Type B pancreatic cell (in vitro differentiated cells): ENCODE measurements at places on chromosomes 6 and 20. TPM values are rescaled to one million over a fixed set of nuclear protein-coding genes. Genes with fewer than 3 reads are reported as not detected.

- no peak for DNase-seq
Measured at GRCh38 chr20:23096097-23096496, 10.0 kb upstream of the CD93 start.

DNA sequence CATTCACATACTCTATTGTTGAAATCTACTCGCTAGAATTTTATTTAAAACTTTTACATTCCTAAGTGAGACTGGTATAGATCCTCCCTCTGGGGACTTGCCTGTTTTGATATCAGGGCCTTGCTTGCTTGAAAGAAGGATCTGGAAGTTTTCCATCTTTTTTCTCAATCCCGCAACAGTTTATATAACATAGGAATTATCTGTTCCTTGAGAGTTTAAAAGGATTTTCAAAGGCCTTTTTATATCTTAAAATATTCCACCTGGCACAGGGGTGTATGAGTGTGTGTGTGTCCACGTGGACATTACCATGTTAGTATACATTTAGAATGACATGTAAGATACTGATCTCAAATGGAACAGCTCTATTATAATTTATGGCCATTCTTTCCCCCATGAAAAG is 96.3 kb downstream of the TRERF1 start:
- DNase-seq = no peak

- DNase-seq = no peak
Measured at GRCh38 chr20:13418263-13419229, 197.5 kb downstream of the ISM1 start.

- peak; percentile 44 for DNase-seq
Measured at GRCh38 chr6:169858293-169858934, 107.0 kb downstream of the ERMARD start.

- DNase-seq = no peak
Measured at GRCh38 chr6:78615430-78615904, 251.9 kb upstream of the IRAK1BP1 start.

- no peak for DNase-seq
Measured at GRCh38 chr6:122098201-122098678, 301.2 kb upstream of the HSF2 start.

GRCh38 chr6:72622094-72622940 is 453 bp downstream of the KCNQ5 start:
- no peak for DNase-seq

DNA sequence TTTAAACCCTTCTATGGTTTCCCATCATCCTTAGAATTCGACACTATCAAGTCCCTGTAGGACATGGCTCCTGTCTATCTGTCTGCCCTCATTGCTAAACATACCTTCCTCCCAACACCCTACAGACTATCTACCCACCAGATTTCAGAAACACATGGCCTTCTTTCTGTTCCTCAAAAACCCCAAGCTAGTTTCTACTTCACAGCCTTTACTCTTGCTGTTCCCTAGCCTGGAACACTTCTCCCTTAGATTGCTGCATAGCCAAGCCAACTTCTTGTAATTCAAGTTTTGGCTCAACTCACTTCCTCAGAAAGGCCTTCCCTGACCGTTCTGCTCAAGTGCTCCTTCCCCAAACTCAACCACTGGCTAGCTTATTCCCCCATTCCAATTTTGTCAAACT is 156.2 kb downstream of the BTBD9 start:
- DNase-seq = no peak

GRCh38 chr6:89022798-89023197 is 57.8 kb upstream of the PNRC1 start:
- DNase-seq = no peak

GRCh38 chr20:45416917-45417316 is 976 bp downstream of the PIGT start:
- DNase-seq = peak; percentile 6

DNA sequence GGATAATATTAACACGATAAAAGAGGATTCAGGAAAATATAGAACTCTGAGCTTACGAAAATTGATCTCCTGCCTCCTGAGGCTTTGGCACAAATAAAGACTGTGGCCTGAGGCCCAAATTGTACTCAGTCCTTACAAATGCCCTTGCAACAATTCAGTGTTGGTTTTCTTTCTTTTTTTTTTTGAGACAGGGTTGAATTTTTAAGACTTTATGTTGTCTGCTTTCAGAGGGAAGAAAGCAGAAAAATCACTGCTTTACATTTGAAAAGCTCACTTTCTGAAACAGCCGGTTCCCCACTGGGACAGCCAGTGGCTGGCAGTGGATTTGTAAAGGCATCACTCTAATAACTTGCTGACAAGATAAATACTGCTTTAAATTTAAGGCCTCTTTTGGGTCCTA is 290.5 kb downstream of the SLC35F1 start:
- DNase-seq = no peak

- no peak for DNase-seq
Measured at GRCh38 chr6:156021746-156022396, 566.2 kb upstream of the NOX3 start.

GRCh38 chr6:137415834-137416190 is 78.4 kb downstream of the OLIG3 start:
- DNase-seq = no peak

DNA sequence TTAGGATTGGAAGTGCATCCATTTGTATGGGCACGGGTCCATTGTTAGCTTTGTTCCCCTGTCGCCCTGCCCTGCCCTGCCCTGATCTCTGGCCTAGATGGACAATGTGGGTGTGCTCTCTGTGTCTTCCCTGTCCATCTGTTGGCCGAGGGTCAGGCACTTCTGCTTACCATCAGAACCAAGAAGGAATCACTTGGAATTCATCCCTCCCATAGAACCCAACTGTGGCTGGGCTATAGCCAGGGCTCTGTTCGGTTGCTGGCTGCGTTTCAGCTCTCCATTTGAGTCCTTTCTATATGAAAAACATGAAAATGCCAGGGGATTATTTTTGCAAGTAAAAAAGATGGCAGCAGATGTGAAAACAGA is 26.6 kb upstream of the TULP4 start:
- no peak for DNase-seq

GRCh38 chr20:20971810-20972209 is 134.3 kb downstream of the LINC00237 start:
- DNase-seq = no peak

DNA sequence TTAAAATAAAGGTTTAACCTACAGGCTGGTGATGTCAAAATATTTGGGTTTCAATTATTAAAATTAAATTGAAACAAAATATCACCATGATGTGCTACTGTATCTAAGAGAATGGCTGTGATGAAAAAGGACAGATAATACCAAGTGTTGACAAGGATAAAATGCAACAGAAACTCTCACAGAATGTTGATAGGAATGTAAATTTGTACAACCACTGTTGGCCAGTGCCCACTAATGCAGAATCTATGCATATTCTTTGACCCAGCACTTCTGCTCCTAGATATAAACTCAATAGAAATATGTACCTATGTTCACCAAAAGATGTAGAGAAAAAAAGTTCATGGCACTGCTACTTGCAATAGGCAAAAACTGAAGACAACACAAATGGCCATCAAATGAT is 41.1 kb upstream of the BTBD3 start:
- DNase-seq = no peak

GRCh38 chr6:12081771-12082170 is 69.7 kb downstream of the HIVEP1 start:
- no peak for DNase-seq

GRCh38 chr20:48531505-48531904 is 296.3 kb downstream of the PREX1 start:
- no peak for DNase-seq

GRCh38 chr20:9363673-9364072 is 150.7 kb upstream of the LAMP5 start:
- no peak for DNase-seq

DNA sequence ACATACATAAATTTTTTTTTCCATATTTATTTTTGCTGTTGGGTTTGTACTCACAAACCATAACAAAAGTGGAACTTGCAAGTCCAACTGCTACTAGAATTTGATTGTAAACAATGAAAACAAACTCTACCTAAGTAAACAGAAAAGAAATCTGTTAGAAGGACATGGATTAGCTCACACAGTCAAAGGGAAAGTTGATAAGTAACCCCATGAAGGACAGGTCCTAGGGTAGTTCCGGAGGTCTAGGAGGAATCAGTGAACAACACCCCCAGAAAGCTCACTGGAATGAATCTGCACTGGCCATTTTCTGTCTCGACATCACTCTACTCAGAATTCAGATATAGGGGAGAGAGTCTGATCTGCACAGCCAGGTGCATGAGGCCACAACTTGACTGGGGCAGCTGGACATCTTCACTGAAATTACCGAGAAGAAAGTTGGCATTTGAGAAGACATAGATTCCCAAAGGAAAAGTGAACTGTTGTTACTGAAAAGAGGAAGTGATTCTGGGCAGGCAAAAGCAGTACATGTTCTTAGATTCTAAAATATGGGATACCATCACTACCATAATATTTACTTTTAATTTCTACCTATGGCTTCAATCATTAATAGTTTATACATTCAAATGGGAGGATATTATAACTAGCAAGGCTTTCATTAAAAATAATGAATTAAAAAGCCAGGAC is 76.4 kb downstream of the HMGN3 start:
- no peak for DNase-seq

- no peak for DNase-seq
Measured at GRCh38 chr20:43680981-43681380, 14.1 kb downstream of the MYBL2 start.

DNA sequence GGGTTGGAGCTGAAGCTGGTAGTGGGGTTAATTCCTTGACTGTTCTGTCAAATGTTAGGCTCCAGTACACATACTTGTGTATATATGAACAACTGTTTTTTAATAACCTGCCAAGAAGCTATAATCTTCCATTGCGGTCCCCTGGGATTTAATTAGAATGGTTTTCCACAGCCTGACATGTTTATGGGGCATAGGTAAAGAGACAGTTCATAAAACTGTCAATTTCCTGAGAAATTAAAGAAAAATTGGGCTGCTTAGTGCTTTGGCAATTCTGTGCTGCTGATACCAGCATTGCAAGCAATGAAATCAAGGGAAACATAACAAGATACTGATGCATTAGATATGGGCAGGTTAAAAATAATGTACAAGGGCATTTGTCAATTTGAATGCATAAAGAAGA is 314.1 kb upstream of the SLC35B3 start:
- no peak for DNase-seq

- DNase-seq = no peak
Measured at GRCh38 chr20:4242376-4242775, 227.0 kb upstream of the RNF24 start.

DNA sequence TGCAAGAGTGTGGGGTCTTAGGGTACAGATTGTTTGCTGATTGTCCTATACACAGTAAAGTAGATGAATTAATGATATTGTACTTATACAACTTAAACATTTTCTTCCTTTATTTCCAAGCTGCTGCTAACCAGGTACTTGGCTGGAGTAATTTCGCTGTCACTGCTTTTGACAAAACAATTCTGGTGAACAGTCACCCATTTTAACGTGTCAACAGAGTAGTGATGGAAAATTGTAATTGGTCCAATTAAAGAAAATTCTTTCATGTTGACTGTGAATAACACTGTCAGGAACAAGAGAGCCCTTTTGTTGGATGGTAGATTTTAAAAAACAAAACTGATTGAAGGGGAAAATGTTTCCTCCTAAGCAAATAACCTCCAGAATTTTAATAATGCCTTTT is 26.4 kb upstream of the MROH8 start:
- DNase-seq = no peak

- no peak for DNase-seq
Measured at GRCh38 chr6:153814136-153814535, 224.9 kb upstream of the OPRM1 start.

GRCh38 chr6:131368198-131368911 is 204.7 kb upstream of the ARG1 start:
- DNase-seq = no peak

- DNase-seq = no peak
Measured at GRCh38 chr20:63224412-63225081, 8.6 kb upstream of the YTHDF1 start.

- no peak for DNase-seq
Measured at GRCh38 chr6:23145781-23146180, 576.4 kb downstream of the HDGFL1 start.

DNA sequence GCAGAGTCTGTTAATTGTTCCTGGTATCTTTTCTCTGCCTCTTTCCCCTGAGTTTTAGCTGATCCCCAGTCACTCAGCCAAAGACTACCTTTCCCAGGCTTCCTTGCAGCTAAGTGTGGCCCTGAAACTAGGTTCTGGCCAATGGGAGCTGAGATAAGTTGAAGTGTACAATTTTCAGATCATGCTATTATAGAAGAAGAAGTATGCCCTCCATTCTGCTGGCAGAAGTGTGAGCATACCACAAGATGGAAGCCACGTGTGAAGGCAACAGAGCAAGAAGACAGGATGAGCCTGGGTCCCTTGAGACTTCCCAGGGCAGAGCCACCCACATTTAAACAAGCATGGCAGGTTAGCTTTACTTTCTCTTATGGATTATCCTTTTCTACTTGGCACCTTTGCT is 273.2 kb downstream of the HIVEP2 start:
- DNase-seq = no peak

DNA sequence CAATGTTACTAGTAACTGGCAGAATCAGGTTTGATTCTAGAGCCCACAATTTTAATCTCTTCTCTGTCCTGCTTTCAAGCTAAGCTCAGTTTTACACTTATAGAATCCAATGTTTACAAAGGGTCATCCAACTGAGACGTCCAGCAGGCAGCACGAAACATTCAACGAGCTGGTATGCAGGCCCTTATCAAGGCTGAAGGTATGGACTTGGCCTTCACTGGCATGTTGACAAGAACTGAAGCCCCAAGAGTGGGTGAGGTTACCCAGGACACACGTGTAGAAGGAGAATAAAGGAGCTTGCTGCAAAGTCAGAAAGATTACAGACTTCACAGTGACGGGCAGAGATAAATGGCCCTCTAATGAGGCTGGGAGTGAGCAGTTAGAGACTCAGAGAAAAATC is 187.4 kb downstream of the KIF16B start:
- DNase-seq = no peak

GRCh38 chr6:168225471-168225911 is 94.1 kb downstream of the DACT2 start:
- no peak for DNase-seq

DNA sequence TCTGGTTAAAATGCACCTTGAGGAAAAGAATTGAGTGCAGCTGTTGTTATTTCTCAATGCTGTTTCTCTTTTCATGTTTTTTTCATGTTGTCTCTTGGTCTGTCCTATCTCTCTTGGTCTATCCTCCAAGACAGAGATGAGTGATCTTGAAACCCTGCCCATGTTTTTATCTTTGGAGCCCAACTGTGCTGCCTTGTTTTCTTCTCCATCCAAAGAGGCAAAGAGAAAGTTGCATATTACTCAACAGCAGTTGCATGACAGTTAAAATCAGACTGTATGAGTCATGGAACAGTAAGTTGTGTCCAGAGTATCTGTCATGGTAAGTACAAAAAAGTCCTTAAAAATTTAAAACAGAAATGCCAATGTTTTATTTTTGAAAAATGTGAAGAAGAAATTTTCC is 26.2 kb downstream of the BCAS1 start:
- no peak for DNase-seq

BPIFA2 gene
- not detected in 2 replicates for total RNA-seq

EFCAB8 gene
- 0.07 and 0.97 TPM in 2 replicates for total RNA-seq

RIPOR3 gene
- total RNA-seq = 1.9 and 5.1 TPM in 2 replicates

B3GAT2 gene
- total RNA-seq = 0.05 and 1.7 TPM in 2 replicates

VWA7 gene
- 6.1 and 6.4 TPM in 2 replicates for total RNA-seq

C6orf132 gene
- 22.9 and 56.4 TPM in 2 replicates for total RNA-seq

IMPG1 gene
- total RNA-seq = not detected in 2 replicates

PREP gene
- 41.9 and 54.4 TPM in 2 replicates for total RNA-seq

RNF5 gene
- 49.4 and 69.2 TPM in 2 replicates for total RNA-seq

CDC5L gene
- total RNA-seq = 23.3 and 28.7 TPM in 2 replicates
